ENCODE measurements at places on chromosomes 2 and 18.

DNA sequence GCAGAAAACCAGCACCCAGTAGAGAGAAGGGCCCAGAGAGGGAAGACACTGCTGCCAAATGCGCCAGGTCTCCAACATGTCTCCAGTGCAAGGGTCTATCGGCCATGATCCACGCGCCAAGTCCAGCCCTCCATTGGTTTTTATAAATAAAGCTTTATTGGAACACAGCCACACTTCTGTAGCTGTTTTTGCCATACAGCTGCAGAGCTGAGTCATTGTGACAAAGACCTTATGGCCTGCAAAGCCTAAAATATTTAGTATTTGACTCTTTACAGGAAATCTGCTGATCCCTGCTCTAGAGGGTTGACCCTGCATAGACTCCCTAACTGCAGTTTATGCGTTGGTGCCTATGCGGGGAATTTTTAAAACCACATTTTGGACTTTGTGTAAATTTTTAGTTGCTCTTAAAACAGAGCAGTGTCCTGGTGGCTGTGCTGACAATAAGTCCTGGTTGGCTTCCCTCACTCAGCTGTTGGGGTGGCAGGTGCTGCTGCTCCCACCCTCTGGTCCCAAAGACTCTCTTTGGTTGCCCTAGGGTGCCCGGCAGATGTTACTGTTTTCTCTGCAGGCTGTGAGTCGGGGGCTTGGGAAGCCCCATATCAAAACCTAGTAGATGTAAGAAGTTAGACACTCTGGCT is 154.9 kb downstream of the CTIF start:
- no peak for DNase-seq

- no peak for DNase-seq
Measured at GRCh38 chr2:118255771-118256372, 167.6 kb downstream of the INSIG2 start.

GRCh38 chr2:8646731-8647461 is 35.0 kb upstream of the ID2 start:
- DNase-seq: no peak

- no peak for DNase-seq
Measured at GRCh38 chr2:234076451-234076850, 25.9 kb downstream of the SPP2 start.

DNA sequence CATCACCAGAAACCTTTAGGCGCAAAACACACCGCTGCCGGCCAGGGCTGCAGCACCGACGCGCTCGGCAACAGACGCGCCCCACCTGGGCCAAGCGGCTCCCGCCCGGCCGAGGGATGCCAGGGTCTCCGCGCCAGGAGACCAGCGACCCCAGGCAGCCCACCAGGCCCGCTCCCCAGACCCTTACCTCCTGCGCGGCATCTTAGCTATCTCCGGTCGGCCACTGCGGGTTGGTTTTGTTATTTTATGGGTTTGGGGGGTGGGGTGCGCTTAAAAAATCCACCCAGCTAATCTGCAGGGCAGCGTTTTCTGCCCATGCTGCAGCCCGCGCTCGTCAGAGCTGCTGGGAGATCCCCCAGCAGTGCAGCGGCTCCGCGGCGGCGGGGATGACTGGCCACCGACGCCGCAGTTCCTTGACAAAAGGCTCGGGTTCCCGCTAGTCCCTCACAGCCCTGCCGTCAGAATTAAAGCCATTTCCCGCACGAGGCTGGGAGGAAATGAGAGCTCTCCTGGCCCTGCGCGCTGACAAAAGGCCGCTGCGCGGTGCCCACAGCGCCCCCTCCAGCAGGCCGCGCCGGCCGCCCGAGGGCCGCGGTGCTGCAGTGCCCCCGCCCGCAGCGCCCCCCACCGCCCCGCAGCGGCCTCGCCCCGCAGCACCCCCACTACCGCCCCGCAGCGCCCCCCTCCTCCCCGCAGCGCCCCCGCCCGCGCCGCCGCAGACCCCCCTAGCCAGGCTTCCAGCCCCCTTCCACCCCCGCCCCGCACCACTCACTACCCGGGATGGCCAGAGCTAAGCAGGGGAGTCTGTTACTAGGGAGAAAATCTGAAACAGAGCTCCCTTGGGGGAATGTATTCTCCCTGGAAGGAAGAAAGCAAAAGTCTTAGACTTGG is at the start of gene ADD2:
Gene ADD2 (minus strand): TSS at position 502 of the 891 bp plus-strand sequence. CDS start 61,792 bp downstream, outside the sequence.
- DNase-seq: no peak

- no peak for DNase-seq
Measured at GRCh38 chr2:134550566-134551164, 168.1 kb downstream of the TMEM163 start.

DNA sequence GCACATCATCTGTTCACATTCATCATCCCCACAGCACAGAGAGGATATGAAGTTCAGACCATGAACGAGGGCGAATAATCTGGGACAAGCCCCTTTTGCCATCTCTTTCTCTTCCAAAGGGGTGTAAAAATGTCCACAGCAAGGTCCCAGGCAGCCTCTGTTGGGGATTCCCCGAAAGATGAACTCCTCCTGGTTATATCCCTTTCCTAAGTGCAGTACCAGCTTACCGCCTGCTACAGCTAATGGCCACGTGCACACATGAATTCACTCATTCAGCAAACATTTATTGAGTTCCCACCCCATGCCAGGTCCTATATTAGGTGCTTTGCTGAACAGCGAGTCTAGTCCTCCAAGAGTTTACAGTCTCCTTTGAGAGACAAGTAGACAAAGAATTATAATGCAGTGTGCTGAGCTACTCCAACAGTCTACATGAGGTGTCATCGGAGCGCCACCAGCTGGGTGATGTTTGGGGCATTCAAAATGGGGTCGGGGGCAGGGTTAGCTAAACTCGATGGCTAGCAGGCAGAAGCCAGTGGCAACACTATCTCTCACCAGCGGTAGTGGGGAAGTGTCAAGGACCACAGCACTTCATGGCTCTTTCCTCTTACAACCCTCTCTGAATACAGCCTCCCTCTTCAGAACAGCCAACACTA is 228.9 kb downstream of the TMEM163 start:
- DNase-seq: no peak

DNA sequence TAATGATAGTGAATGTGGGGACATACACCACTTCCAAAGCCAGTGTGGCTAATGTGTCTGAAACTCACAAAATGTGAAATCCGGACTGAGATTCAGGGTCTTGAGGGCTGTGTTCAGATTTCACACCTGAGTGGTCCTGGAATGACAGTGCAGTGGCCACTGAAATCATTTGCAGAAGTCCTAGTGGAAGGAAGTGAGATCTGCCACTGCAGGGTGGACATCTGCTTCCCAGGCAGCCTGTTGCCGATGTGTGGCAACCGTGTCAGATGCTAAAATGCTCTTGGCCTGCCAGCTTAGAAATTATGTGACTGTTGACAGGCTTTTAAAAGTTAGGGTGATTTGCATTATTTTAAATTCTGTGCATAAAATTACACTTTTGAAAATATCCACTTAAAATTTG is 77.8 kb upstream of the TMEM200C start:
- DNase-seq: no peak

DNA sequence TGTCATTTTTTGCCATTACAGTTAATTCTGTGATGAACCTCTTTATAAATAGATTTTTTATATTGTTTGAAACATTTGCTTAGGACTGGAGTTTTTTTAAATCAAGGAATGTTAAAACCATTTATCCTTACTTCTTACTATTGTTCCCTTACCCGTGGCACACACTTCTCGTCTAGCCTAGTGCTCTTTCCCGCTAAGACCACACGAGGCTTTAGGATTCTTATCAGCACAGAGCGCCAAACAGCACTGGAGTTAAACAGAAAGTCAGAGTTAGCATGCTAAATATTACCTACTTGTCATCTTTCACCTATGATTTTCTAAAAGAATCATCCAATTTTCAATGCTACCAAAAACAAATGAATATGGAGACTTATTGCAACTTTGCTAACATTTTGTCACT is 112.6 kb downstream of the TMEFF2 start:
- DNase-seq: no peak

DNA sequence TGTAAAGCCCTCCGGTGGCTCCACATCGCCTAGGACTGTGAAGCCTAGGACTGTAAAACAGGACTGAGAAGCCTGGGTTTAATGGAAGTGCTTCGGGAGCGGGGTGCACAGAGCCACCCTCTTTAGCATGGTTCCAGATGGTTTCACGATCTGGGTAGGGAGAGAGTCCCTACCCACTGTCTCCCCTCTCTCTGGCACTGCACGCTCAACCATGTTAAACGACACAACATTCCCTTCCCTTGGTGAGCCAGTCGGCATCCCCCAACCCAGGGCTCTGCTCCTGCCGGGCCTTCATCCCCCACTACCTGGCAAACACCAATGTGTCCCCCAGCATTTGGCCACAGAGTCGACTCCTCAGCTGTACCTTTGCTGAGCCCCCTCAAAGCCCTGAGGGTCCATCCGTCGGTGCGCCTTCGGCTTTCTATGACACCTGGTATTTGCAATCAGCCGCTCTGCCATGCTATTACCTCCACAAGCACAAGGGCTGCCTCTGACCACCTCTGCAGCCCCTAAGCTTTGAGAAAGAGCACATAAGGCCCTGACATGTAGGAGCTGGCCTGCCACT is 1.1 kb downstream of the COPS9 start:
- DNase-seq: no peak

DNA sequence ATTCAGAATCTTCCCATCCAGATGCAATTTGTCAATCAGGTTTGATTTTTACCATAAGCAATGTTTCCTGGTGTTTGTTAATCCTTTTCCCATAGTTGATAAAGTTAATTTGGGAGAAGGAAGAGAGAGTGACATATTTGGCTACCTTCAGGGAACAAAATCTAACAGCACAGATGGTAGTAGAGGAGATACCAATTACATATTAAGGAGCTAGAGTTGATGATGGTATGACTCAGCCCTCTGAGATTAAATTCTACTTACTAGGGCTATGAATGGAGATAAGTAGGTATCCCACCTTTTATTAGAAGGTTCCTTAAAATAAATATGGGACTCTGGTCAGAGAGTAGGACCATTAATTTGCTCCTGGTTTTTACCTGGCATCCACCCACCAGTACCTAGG is 139.7 kb downstream of the EHBP1 start:
- no peak for DNase-seq

GRCh38 chr2:230203110-230203676 is 16.6 kb downstream of the SP110 start:
- DNase-seq: no peak

DNA sequence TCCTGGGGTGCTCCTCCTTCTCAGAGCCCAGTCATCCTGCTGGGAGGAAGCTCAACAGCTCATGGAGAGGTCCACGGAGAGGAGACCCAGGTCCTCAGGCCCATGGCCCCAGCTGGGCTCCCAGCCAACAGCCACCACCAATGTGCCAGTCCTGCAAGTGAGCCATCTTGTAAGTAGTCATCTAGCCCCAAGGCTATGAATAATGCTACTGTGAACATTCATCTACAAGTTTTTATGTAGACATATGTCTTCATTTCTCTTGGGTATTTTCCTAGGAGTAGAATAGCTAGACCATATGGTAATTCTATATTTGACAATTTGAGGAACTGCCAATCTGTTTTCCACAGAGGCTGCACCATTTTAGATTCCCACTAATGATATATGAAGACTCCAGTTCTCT is 166.1 kb downstream of the MTCL1 start:
- DNase-seq: no peak

DNA sequence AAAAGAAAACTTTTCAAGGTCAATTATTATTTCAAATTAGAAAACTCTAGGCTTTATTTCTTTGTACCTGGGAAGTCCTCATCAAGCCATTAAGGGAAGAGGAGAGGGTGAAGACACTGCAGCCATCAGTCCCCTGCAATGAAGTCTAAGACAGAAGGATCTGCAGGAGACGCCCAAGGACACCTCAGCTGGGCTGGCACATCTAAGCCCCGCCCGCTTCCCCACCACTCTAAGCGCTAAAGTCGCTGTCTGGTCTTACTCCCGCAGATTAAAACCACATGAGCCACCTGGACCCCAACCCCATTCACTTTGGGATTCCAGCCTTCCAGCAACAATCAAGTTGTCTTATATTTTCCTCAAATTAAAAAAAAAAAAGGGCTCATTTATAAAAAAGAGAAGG is 104.4 kb downstream of the AFF3 start:
- DNase-seq: no peak

GRCh38 chr2:75710220-75710576 is 517 bp downstream of the GCFC2 start:
- no peak for DNase-seq

DNA sequence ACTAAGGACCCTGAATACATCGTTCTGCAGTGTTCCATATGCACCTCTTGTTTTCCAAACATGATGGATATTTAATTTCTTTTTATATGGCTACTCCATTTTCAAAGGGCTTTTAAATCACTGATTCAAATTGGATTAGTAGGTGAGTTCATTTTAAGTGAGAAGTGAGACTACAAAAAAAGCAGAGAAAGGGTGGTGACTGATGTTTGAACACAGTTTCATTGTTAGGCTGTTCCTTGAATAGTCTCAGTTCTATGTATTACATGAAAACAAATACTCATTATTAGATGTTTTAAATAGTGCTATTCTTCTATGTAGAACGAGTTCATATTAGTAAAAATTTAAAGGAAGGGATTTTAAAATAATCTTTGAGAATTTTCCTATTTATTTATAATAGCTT is 72.7 kb upstream of the STON1 start:
- no peak for DNase-seq

- no peak for DNase-seq
Measured at GRCh38 chr2:181306785-181307184, 150.4 kb upstream of the ITGA4 start.

- DNase-seq: no peak
Measured at GRCh38 chr2:222844323-222844722, 16.5 kb upstream of the ACSL3 start.

DNA sequence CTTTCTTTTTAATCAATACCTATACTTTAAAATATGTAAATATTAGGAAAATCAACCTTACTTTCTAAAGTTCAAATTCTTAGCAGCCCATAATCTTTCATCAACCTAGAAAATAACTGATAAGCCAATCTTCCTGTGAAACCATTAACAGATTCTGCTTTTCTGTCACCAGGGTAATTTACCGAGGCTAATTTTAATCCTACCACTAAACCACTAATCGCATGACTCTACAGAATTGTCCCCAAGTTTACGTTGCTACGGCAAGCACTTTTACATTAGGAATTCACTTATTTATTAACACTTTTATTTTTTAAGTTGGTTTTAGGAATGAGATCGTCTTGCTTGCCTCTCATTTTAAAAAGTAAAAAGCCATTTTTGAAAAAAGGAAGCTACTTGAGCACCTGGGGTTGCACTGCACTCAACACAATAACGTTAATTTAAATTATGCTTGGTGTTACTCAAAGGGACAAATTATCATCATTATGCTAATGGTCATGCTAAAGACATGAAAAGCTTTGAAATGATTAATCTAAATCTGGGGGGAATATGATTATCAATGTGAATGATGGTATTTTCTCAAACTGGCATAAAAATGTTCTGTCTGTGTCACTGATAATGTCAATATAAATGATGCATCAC is 10.2 kb downstream of the ZNF516 start:
- no peak for DNase-seq

DNA sequence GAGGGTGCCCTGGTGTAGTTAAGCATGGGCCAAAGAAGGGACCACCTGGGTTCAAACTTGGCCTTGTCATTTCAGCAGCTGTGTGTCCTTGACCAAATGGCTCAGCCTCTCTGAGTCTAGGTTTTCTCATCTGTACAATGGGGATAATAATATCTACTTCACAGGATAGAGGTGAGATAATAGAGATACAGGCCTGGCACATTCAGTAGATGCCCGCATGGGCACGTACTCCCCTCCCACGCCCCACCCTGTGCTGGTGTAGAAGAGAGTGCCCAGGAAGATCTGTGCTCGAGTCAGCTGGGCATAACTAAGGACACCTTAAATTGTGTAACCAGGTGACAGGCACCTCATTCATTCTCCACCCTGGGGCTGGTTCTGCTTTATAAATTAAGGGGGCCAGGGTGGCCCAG is 8.4 kb upstream of the TMEM185B start:
- DNase-seq: no peak

GRCh38 chr2:229348128-229348527 is 77.0 kb upstream of the PID1 start:
- DNase-seq: no peak
